ENCODE measurements at places on chromosomes 1 and 21. TPM values are rescaled to one million over a fixed set of nuclear protein-coding genes. Genes with fewer than 3 reads are reported as not detected.

KIF2C gene
- 2.3 TPM for total RNA-seq

CFHR4 gene
- not detected for total RNA-seq

LEMD1 gene
- total RNA-seq: not detected

IFI44L gene
- 21.1 TPM for total RNA-seq

CAPN2 gene
- 149 TPM for total RNA-seq

TCEA3 gene
- 6.0 TPM for total RNA-seq

AQP10 gene
- not detected for total RNA-seq

AGMAT gene
- 0.39 TPM for total RNA-seq

RIPPLY3 gene
- not detected for total RNA-seq

CASQ2 gene
- not detected for total RNA-seq

ADAMTS5 gene
- 8.4 TPM for total RNA-seq

KAZN gene
- total RNA-seq: 23.3 TPM

CDK18 gene
- total RNA-seq: 4.6 TPM

ACBD6 gene
- total RNA-seq: 35.4 TPM

VHLL gene
- not detected for total RNA-seq
